ENCODE measurements at places on chromosomes 3 and 15.

DNA sequence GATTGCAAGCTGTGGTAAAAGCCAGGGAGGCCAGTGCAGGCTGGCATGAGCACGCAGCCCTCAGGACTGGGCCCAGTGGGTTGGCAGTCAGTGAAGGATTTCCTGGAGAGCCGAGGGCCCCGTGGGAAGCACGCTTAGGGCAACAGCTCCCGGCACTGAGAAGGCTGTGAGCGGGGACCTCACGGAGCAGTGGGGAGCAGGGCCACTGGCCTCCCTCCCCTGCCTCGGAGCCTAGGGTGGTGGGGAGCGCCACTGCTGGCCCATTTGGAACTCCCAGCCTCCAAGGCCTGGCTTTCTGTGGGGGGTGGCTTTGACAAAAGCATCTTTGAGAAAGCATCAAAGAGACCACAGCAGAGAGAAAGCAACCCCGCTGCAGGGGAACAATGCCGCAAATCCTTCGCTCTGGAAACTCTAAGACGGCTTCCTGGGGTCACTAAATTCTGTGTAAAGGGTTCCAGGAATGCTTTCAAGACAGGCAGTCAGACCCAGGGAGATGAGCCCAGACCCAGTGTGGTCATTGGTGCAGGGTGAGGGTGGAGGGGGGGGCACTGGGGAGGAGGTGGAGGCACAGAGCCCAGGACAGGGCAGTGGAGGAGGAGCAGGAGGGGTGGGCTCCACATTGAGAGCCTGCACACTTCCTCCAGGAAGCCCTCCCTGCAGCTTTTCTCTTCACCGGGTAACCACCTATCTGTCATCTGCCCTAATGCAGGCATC is 9.5 kb upstream of the APBA2 start:
- peak; percentile 30 for DNase-seq

- DNase-seq: no peak
Observed at GRCh38 chr3:159252772-159253384, 451.0 kb downstream of the MFSD1 start.

- DNase-seq: no peak
Observed at GRCh38 chr3:127647166-127647844, 18.3 kb downstream of the PODXL2 start.

DNA sequence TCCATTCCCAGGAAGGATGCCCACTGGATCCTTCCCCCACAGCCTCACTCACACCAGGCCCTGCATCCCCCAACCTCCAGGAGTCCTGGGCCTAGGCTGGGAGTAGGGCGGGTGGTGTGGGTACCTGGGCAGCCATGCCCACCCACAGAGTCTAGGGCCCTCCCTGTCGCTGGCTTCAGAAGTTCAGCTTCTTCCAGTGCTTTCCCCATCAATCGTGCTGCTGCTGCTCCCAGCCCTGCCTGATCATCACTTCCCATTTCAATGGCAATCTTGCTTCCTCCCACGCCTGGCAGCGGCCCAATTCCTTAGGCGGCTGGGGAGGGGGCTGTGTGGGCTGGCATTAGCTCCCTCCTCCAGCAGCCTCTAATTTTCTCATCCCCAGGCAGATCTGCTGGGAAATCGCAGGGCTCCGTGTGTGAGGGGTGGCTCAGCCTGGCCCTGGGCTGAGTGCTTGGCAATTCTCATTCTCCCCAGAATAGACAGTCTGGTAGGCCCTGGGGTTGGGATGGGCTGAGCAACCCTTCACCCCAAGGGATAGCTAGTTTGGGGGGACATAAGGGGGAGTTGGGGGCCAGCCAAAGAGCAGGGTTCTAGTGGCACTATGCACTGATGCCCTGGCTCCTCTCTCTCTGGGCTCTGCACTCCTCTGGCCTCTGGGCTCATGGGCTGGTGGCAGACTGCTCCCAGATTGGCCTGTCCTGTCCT is 66.4 kb downstream of the SCN5A start:
- peak; percentile 60 for DNase-seq

DNA sequence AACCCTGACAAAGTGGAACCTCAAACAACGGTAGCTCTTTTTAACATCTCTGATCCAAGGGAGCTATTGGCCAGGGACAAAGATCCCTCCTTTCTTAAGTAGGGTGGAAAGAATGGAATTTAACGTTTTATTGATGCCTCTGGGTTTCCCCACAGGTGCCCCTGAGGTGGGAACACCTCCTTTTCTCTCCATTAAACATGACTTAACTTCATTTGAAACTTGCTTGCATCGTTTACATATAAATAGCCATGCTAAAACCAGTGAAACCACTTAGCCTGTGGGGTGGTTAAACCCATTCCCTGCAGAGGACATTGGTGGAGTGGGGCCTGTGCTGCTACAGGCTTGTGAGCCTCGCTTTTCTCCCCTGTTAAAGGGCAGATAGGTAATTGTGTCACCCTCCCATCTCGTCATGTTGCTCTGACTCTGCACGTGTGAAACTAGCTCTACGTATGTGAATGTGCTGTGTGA is 9.7 kb downstream of the CGNL1 start:
- no peak for DNase-seq

DNA sequence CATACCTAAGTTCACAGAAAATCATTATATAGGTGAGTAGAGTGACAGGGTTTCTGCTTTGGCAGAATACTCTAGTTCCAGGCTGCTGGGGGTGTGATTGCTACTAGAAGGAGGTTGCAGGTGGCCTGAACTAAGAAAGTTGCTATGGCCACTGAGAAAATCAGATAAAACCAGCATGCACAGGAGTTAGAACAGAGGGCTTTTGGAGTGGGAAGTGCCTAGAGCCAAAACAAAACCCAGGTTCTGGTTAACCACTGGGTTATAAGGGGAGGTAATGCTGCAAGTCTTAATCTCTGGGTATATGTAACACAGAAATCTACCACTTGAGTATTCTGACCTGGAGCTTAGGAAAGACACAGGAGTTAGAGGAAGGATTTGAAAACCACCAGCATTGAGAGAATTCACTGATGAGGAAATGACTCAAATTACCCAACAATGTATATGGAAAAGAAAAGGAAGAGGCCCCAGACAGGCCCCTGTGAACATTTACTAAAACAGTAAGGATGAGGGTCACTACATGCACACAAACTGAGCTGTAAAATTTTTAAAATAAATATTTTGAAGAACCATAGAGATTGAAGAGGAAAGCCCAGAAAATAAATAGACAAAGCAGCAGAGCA is 60.0 kb downstream of the PLOD2 start:
- DNase-seq: no peak

DNA sequence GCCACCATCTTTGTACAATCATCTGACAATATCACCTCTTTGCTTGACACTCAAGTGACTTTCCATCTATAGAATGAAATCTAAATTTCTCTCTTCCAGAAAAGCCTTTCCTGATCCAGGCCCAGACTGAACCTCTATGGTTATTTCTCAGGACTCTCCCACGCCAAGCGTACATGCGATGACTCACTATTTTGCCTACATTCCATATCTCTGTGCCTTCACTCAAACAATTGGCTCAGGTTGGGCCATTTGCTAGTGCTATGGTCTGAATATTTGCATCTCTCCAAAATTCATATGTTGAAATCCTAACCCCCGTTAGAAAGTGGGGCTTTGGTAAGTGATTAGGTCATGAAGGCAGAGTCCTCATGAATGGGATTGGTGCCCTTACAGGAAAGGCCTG is 43.9 kb downstream of the ST3GAL6 start:
- DNase-seq: no peak

DNA sequence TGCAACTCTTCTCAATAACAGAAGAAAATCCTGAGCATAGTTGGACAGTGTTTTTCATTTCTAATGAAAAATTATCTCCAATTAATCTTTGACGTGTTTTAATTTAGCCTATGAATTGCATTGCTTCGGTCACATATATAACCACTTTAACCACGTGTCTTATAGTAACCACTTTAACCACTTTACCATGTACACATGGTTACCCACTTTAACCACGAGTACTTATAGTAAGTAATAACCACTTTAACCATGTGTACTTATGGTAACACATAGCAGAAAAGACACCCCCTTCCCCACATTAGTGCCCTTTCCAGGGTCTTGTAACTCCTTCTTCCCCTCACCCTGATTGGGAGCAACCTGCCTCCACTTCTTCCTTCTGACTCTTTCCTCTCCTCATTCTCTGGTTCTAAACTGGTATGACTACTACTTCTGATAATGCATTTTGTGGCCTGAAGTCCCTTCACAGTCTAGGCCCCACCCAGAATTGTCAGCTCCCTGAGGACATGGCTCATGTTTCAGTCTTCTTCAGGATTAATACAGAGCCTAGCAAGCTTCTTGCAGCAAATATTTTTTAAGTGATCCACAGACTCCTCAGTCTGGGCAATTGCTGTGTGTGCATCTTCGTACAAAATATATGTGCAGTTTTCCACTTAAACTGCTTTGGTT is 25.0 kb downstream of the SLC7A14 start:
- no peak for DNase-seq

- DNase-seq: no peak
Observed at GRCh38 chr15:69555080-69555479, 102.5 kb downstream of the RPLP1 start.

- DNase-seq: no peak
Observed at GRCh38 chr3:100316641-100317069, 17.9 kb upstream of the NIT2 start.

GRCh38 chr3:63830526-63830925 is 11.4 kb downstream of the C3orf49 start:
- DNase-seq: no peak

DNA sequence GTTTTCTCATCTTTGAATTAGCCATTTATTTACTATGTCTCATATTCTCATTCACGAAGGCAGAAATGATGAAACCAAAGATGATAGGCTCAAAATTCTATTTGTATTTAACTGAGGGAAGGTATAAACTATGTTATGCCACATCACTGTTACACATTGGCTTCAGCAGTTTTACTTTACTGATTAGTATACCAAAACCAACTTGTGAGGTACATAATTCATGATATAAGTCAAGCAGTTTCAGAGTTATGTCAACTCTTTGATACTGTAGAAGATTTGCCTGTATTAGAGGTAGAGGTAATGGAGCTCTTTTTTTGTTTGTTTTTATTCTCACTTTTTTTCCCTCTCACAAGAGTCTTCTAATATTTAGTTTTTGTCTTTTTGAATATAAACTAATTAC is 22.9 kb downstream of the CHMP2B start:
- no peak for DNase-seq

- no peak for DNase-seq
Observed at GRCh38 chr3:8220291-8220690, 281.3 kb upstream of the LMCD1 start.

GRCh38 chr15:52124270-52124880 is 11.8 kb upstream of the BCL2L10 start:
- DNase-seq: no peak

DNA sequence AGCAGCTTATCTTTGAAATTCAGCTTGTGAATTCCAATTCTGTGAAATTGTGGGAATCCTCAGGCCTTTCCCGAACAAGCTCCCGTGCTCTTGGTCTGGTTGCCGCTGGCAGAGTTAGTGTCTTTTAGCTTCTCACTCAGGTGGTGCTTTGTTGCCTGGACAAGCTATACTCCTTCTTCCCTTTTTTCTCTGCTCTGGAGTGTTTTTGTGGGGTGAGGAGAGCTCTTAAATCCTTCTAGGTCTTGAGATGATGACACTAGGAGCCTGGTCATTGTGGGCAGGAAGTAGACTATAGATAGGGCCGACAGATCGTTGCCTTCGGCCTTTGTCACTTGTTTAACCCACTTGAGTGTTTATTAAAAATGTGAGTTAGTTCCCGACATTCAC is 93.8 kb downstream of the SLCO3A1 start:
- DNase-seq: no peak

- DNase-seq: no peak
Observed at GRCh38 chr3:98887684-98888083, 13.8 kb downstream of the DCBLD2 start.

GRCh38 chr3:50445919-50446318 is 57.5 kb downstream of the CACNA2D2 start:
- no peak for DNase-seq

- DNase-seq: no peak
Observed at GRCh38 chr3:61221759-61222362, 29.4 kb downstream of the FHIT start.

DNA sequence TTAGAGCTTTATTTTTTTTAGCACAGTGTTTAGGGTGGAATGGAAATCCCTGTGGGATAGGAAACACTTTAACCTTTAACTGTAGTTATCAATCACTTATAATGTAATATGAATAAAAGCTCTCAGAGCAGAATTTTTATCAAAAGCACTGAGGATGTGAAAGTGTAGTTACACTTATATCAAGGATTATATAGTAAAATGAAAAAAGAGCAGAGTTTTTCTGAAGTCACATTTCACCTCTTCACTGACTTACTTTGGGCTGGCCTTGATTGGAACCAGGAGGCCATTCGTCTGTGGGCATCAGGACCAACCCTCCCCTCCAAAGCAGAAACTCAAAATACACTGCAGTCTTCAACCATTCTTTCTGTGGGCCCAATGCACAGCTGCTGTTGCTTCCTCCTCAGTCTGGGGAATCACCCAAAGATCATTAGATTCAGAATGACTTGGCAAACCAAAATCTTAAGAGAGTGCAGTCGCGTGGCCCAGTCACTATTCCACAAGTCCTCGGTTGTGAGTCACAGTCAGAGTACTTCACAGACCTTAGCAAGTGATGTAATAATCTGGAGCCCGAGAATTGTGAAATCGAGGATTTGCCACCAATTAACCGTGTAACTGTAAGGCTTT is 132.6 kb upstream of the COL8A1 start:
- no peak for DNase-seq

- no peak for DNase-seq
Observed at GRCh38 chr3:20056725-20057611, 16.7 kb downstream of the KAT2B start.

GRCh38 chr3:72786668-72787067 is 61.6 kb downstream of the SHQ1 start:
- no peak for DNase-seq

- DNase-seq: no peak
Observed at GRCh38 chr3:59064276-59064675, 14.5 kb upstream of the CFAP20DC start.

GRCh38 chr3:182364723-182365650 is 428.3 kb upstream of the ATP11B start:
- DNase-seq: no peak

DNA sequence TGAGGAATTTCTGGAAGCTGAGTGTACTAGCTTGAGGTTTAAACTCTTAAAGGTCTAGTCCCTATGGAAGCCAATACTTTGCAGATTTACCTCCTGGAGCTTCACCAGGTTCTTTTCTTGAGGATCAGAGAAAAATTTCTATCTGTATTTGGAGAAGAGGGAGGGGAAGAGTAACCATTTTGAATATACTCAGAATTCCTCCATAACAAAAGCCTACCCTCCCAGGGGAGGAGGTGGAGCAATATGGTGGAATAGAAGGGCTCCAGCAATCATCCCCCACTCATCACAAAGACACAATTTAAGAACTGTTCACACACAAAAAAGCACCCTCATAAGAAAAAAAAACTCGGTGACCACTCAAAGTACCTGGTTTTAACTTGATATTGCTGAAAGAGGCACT is 36.0 kb upstream of the PEX5L start:
- DNase-seq: no peak

- no peak for DNase-seq
Observed at GRCh38 chr3:12898290-12898964, 57.1 kb upstream of the RPL32 start.

GRCh38 chr3:11323813-11324212 is 51.6 kb downstream of the ATG7 start:
- DNase-seq: no peak
